ENCODE measurements at places on chromosomes 12 and 14. TPM values are rescaled to one million over a fixed set of nuclear protein-coding genes. Genes with fewer than 3 reads are reported as not detected.

DNA sequence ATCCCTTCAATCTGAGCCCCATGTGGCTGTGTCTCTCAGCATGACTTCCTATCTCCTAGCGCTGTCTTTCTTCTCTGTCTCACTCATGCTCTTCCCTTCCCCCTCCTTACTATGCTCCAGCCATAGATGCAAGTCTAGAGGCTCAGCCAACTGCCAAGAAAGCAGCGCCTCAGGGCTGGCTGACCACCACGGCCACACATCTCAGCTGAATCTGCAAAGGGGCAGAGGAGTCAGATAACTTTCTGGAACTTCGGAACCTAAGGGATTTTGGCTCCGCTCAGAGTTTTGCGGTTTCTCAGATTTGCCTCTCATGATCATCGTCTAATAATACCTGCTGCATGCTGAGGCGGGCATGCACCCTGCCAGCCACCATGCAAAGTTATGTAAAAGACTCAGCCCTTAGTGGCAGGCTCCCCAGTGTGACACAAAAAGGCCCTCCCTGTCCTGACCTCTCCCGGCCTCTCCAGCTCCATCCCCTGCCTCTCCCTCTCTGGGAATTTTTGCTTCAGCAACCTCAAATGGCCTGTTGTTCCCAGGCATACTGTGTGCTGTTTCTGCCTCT, 5.0 kb upstream of the FGF6 start:
- no peak for DNase-seq

The ACSM4 gene
- total RNA-seq = not detected

DNA sequence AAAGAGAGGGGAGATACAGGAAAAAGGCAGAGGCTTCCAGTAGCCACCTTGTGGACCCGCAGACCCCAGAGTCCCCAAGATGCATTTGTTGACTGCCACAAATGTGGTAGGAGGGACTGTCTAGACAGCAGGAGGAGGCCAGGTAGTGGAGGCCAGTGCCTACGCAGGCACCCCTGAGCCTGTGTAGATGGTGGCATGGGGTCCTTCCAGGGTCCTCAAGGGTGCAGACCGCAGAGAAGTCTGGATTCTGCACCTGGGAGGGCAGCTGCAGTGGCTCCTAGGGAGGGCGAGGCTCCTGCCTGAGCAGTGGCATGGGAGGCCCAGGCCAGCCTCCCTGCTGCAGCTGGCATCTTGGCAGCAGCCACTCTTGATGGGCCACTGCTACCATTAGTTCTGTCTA, 119.7 kb downstream of the NTS start:
- no peak for DNase-seq

The FOXA1 gene
- 73.3 TPM for total RNA-seq

GRCh38 chr12:112850383-112850782, 56.4 kb upstream of the OAS1 start:
- DNase-seq = no peak

The PZP gene
- not detected for total RNA-seq

The HRK gene
- total RNA-seq = 0.25 TPM

- no peak for DNase-seq
These were observed 8.3 kb upstream of the GNS start for GRCh38 chr12:64767495-64767894.

DNA sequence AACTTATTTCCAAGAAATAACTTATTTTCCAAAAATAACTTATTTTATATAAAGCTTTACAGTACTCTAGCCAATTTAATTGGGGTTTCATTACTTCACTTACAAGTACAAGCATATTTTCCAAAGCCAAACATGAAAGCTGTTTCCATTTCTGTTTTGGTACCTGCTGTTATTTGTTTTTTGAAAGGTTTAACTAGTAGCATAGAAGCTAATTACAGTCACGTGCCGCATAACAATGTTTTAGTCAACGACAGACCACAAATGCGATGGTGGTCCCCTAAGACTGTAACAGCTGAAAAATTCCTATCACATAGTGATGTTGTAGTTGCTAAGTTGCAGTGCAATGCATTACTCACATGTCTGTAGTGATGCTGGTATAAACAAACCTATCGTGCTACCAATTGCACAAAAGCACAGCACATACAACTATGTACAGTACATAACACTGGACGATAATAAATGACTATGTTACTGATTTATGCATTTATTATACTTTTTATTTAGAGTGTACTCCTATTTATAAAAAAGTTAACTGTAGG, 21.7 kb downstream of the PTPN21 start:
- DNase-seq = no peak

- DNase-seq = no peak
These were observed 1048.2 kb downstream of the SLC16A7 start for GRCh38 chr12:60644076-60644475.

- DNase-seq = no peak
These were observed 58.8 kb downstream of the ADGRD1 start for GRCh38 chr12:131012279-131013069.

- peak; percentile 27 for DNase-seq
These were observed 55.8 kb downstream of the SRRM4 start for GRCh38 chr12:119036878-119037825.

The KLHDC1 gene
- 2.7 TPM for total RNA-seq

The SPIC gene
- not detected for total RNA-seq

DNA sequence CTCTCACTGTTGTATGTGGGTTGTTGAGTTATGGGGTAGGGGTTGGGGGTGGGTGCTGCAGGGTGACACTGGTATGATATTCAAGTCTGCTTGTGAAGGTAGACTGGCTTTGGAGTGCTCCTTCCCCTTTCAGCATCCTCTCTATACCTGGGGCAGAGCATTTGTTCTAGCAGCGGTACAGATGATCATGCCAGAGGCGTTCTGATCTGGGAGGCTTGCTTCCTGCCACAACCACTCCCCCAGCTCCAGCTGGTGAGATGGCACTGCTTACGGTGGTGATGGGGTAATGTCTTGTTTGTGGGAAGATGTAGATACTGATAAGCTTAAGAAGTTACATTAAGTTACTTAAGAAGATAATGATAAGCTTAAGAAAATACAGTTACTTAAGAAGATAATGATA, 131.8 kb downstream of the ERC1 start:
- no peak for DNase-seq

The KLRD1 gene
- 3.6 TPM for total RNA-seq

GRCh38 chr14:70032447-70032846, 153.2 kb downstream of the SMOC1 start:
- DNase-seq = no peak

DNA sequence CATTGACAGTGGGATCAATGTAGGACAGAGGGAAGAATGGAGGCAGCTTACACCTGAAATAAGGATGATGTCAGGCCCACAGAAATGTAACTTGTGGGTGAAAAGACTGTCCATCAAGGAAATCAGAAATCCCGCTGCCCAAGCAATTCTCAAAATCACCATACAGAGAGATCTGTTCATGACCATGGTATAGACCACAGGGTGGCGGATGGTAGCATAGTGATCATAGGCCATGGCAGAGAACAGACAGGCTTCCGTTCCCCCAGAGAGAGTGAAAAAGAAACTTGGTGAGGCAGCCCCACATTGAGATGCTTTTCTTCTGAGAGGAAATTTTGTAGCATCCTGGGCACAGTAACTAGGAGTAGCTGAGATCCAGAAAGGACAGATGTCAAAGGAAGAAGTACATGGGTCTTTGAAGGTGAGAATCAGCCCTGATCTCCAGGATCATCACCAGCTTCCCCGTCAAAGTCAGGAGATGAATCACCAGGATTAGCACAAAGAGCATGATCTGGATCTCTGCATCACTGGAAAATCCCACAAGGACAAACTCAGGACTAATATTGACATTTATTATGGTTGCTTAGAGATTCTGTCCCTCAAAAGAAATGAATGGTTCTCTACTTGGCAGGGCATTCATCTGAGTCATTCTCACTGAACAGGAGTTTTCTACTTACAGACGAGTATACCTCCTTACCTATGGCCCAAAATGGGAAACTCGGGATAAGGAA, 5.5 kb upstream of the ZNF641 start:
- no peak for DNase-seq

The DNAI7 gene
- total RNA-seq = not detected

GRCh38 chr14:33936391-33936790, 14.5 kb downstream of the EGLN3 start:
- no peak for DNase-seq

The NOPCHAP1 gene
- 12.8 TPM for total RNA-seq

GRCh38 chr12:9077152-9078031, 38.3 kb downstream of the A2M start:
- DNase-seq = no peak

The GPRC5D gene
- not detected for total RNA-seq

GRCh38 chr12:132309596-132310086, 19.7 kb downstream of the GALNT9 start:
- DNase-seq = no peak

The LIN7A gene
- total RNA-seq = 4.1 TPM

Measured in mucosa of descending colon (tissue), 3 donors.